ENCODE measurements at places on chromosomes 13 and 19.

DNA sequence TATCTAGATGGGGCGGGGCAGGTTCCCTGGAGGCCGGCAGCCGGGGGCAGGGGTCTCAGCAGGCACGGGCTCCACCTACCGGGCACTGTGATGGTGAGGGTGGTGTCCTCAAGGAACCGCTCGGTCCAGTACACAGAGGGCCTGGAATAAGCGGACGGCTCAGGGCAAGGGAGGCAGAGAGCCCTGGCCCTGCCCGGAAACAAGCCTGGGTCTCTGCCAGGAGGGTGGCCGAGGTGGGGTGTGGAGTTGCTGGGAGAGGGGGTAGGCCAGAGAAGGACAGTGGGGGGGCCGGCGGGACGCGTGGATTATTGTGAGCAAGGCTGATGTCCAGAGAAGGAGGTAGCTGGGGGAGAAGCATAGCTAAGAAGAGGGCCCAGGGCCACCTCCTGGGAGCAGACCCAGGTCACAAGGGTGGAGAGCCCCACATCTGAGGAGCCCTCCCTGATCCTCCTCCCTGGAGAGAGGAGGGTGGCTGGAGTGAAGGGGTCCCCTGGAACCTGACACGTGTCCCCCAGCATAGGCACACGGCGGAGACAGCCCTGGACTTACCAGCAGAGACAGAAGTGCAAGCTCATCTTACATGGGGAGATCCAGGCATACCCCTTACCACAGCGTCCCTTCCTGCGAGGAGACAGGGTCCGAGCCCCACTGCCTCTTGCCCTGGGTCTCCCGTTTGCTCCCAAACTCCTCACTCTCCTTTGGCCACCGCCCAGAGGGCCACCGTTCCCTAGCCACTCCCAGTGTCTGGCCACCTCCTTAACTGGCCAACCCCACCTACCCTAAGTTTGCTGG, 29.0 kb upstream of the MIER2 start:
- no peak for DNase-seq

DNA sequence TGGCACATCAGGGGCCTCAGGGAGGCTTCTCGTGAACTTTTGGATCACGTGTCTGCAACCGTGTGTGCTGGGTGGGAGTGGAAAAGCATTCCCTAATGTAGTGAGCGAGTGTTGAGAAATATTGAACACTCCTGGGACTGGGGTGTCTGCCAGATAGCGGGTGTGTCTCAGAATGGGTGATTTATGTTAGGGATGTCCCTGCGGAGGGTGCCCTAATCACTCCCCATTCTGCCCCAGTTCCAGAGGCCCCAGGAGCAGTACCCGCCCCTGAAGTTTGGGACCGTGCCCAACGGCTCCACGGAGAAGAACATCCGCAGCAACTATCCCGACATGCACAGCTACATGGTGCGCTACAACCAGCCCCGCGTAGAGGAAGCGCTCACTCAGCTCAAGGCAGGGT, 24.2 kb upstream of the GRWD1 start:
- DNase-seq, result no peak

- DNase-seq, result no peak
Measured at GRCh38 chr19:54281007-54281728, at the start of gene LILRB2. Gene LILRB2 (minus strand): TSS chr19:54281110. CDS start chr19:54280496, 614 bp downstream.

GRCh38 chr19:1076951-1077350, 10.0 kb downstream of the ARHGAP45 start:
- DNase-seq, result peak; percentile 89

- no peak for DNase-seq
Measured at GRCh38 chr19:14890643-14891379, 4.9 kb upstream of the OR7A17 start.

GRCh38 chr13:110617321-110618072, 2.2 kb downstream of the NAXD start:
- DNase-seq, result no peak

DNA sequence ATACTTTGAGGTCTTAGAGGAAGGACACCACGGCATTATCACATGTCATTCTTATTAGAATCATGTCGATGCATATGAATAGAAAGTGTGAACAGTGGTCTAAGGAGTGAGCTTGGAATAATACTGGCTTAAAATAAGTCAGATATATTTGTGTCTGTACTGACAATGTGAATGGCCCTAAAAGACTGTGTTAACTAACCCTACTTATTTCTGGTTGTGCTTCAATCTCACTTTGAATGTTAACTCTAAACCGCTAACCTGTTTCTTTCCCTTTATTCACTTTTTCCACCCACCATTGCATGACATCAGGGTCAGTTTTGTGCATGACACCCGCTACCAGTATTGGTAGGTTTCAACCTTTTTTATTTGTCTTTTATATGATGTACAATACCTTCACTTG, 69.1 kb upstream of the RAP2A start:
- no peak for DNase-seq

DNA sequence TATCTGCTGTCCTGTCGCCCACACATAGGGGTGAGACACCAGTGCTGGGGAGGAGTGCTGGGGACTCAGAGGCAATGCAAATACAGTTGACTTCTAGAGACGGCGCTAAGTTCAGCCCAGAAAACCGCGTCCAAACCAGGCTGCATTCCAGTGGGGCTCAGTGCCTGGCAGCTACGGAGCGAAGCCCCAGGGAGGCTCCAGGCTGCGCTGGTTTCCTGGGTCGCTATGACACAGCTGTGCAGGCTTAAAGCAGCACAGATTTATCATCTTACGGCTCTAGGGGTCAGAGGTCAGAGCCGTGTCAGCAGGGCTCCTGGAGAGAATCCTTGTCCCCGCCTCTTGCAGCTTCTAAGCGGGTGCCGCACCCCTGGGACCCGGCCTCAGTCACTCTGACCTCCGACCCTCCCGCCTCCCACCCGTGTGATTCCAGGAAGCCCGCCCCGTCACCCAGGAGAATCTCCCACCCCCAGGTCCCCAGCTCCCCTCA, 61.6 kb downstream of the ANKRD10 start:
- DNase-seq, result no peak

DNA sequence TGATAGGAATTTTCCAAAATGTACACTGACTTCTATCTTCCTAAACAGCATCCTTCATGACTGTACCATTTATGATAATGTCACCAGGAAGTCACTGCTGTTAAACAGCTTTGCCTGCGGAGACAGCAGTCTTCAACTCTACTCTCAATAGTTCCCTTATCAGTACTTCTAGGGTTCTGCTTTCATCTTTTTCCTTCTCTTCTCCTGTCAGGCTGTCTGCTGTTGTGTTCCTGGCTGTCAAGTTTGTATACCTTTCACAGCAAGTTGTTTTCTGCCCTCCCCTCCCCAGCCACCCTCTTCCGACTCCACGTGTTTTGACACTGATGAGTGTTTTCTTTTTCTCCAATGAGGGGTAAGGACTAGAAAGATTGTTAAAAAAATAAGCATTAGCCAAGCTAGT, 2.2 kb downstream of the UPF3A start:
- no peak for DNase-seq

GRCh38 chr13:85879014-85879413, 79.8 kb upstream of the SLITRK6 start:
- no peak for DNase-seq

DNA sequence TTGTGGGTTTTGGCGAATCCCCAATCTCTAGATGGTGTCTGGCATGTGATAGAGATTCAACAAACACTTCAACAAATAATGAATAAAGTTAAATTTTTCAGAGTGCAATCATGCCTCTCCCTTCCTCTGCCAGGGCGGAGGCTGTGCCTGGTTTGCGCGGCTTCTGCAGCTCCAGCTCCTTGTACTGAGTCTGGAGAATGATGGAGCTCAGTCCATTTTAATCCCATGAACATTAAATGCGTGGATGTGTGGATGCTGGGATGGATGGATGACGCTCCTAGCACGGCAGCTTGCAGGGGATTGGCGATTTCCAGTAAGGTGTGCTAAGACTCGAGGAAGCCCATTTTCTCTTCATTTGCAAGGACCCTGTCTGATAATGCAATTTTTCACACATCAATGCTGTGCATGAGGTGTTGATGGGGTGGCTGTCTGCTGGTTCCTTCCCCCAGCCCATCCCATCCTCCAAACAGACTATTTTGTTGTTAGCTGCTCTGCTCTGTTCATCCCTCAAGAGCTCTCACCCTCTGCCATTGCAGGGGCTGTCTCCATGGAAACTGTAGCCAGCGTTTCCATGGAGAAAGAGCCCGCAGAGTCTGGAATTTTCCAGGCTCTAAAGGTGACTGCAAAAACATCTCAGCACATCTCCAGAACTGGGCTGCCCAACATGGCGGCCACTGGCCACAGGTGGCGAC, 92.6 kb upstream of the PEG3 start:
- DNase-seq, result no peak

GRCh38 chr13:44004878-44005277, 125.2 kb downstream of the LACC1 start:
- no peak for DNase-seq

- DNase-seq, result no peak
Measured at GRCh38 chr19:30530751-30531150, 158.6 kb downstream of the ZNF536 start.

DNA sequence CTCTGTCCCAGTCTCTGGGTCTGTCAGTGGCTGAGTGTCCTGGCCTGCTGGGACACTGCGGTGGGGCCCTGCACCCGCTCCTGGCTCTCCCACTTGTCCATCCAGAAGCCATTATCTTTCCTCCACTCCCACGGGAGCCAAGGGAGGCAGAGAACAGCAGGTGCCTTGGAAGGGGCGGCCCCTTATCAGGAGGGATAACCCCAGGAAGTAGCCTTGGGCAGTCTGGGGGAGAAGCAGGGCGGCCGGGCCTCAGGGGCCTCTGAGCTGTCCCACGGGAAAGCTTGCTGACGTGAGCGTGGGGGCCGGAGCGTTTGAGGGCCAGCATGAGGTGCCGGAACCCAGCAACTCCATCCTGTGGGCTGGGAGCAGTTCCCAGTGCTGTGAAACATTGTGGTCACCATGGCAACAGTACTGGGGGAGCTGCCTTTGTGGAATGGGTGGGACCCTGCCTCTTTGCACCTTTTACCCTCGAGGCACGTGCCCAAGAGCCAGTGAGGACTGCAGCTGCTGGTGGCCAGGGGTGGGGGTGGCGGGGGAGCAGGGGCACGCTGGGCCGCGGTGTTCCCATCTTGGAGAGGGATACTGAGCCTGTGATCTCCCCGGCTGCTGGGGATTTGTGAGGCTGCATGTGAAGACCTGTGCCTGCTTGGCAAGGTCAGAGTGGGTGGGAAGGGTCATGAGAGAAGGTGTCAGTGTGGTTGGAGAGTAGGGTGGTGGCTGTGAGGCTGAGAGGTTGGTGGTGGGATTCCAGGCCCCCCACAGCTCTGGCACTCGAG, 20.9 kb downstream of the KLHL26 start:
- no peak for DNase-seq

GRCh38 chr13:64765636-64766035, 2464.5 kb downstream of the PCDH9 start:
- DNase-seq, result no peak

DNA sequence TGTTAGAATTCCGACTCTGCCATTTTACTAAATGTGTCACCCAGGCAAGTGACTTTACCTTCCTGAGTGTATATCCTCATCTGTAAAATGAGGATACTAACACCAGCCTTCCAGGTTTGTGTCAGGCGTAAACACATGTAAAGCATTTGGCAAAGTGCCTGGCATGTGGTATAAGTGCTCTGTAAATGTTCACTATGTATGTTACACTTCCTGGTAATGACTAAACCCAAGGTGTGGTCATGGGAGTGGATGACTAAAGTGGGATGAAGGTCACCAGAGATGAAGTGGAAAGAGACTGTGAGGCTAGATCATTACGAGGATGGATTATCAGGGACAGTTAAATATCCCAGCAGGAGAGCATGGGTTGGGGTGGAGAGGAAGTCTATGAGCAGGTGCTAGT, 25.6 kb downstream of the DEDD2 start:
- no peak for DNase-seq

GRCh38 chr13:43251961-43252360, 228.6 kb downstream of the DNAJC15 start:
- no peak for DNase-seq

DNA sequence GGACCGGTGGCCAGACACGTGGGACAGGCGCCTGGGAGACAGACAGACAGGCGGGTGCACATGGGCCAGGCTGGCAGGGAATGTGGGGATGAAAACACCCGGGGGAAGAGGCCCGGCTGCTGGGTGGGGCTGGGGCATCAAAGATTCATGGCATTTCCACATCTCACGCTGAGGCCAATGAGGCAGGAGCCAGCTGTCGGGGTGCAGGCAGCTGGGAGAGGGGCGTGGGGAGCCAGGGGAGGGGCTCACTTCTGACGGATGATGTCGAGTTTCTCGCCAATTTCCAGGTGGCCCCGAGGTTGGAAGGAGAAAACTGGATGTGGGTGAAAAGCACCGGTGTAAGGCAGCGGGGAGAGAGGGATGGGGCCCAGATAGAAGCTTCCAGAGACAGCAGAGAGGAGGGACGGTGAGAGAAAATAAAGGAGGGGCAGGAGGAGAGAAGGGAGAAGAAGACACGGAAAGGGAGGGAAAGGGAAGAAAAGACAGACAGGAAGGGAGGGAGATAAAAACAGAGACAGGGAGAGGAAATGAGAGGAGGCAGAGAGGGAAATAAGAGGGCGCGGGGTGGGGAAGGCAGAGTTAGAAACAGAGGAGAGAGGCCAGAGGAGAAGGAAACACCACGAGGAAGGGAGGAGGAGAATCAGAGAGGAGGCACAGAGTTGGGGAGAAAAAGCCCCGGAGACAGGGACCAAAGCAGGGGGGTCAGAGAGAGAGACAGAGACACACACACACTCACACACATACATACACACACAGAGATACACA, 8.0 kb upstream of the CCER2 start:
- DNase-seq, result no peak

DNA sequence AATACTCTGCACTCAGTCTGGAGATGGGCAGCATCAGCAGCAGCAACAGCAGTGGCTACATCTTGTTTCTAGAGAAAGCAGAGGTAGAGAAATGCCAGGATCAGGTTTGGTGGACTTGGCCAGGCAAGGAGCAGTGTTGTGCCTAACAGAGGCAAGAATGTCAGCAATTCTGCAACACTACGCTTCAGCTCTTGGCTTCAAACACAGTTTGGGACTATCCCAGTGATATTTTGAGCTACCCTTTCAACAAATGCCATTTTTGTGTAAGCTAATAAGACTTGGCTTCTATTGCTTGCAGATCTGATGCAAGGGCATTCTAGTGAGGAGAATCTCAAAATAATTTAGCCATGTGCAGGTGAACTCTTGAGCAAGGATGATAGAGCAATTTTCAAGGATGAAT, 271.3 kb downstream of the PCDH20 start:
- DNase-seq, result no peak

DNA sequence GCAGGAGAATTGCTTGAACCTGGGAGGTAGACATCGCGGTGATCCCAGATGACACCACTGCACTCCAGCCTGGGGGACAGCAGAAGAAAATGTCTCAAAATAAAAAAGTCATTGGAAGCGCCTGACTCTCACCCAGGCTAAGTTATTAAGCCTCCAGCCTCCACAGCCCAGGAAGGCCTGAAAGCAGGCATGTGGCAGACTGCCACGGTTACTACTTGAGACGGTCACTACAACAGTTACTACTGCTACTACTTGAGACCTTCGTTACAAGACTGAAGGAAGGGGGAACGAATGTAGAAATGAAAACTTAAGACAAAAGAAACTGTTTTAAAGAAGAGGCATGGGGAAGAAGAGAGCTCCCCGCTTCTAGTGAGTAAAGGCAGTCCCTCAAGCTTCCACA, 9.6 kb downstream of the PRR22 start:
- no peak for DNase-seq

Data from stimulated activated CD4-positive, alpha-beta T cell treated with anti-CD3 and anti-CD28 coated beads, Interleukin-2, amount 100 ng/mL, for 24 hours (primary cell).